ENCODE measurements at places on chromosomes 1 and 21.

- DNase-seq: no peak
These were observed 67.6 kb downstream of the TPR start for GRCh38 chr1:186307445-186307844.

GRCh38 chr1:26225033-26225831, 8.8 kb upstream of the CEP85 start:
- DNase-seq: peak; percentile 22

DNA sequence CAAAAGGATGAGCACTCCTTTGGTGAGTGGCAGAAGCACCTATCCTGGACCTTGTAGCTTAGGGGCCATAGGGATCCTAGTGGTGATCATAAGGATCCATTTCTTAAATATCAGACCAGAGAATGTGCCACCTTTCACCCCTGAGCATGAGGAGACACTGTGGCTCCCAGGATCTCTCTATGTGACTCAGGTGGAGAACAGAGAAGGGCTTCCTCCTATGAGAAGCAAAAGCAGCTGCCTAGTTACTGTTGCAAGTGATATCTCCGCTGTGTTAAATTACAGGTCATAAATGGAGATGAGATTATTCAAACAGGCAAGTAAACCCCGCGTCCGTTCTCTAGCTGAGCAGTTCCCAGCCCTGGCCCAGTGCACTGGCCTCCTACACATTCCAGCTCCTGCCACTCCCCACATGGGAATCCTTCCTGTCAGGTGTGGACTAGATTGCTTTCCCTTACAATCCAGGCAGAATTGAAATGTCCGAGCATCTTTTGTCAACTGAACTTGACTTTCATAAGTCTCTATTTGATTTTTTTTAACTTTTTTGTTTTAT, 26.3 kb downstream of the CLEC20A start:
- DNase-seq: no peak

DNA sequence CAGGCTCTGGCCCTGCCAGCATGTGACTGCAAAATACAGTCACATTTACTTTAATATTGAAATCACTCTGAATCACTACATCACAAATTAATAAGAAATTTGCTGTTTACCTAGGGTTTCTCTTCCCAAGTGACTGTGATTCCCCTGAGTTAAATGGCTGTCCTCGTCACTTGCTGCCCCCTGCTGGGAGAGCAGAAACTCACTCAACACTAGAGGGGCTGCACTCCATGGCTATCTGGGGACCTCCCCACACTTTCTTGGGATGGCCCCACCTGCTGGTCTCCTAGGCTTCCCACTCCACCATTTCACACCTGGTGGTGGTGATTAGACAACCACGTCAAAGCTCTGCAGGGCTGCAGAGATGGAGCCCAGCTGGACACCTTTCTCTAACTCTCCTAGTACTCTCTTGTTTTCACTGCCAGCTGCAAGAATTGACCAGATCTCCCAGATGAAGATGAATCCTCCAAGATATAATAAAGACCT, 63.4 kb downstream of the CD2 start:
- DNase-seq: peak; percentile 41

DNA sequence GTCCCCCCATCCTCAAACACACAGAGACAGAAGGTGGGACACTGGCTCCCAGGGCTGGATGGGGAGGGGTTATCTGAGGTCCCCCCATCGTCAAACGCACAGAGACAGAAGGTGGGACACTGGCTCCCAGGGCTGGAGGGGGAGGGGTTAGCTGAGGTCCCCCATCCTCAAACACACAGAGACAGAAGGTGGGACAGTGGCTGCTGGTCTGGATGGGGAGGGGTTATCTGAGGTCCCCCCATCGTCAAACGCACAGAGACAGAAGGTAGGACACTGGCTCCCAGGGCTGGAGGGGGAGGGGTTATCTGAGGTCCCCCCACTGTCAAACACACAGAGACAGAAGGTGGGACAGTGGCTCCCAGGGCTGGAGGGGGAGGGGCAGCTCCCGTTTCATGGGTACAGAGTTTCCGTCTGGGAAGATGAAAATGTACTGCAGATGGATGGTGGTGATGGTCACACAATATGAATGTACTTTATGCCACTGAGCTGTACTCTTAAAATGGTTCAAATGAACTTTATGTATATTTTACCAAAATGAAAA, 69.2 kb downstream of the SCCPDH start:
- no peak for DNase-seq

DNA sequence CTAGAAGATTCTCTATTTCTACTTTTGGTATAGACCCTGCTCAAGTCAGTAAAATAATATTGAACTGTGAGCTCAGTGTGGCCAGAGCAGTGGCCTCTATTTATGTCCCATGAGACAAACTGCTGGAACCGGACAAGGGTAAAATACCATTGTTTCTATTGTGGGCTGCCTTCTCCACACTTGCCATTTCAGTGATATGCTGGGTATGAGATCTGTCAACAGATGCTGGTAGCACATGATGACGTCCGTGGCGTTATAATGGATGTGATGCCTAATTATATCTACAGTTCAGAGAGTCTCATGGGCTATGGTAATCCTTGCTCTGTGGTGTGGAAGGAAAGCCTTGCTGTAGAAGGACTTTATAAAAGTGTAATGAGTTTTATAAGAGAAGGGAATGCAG, 2.4 kb downstream of the ACTN2 start:
- no peak for DNase-seq

DNA sequence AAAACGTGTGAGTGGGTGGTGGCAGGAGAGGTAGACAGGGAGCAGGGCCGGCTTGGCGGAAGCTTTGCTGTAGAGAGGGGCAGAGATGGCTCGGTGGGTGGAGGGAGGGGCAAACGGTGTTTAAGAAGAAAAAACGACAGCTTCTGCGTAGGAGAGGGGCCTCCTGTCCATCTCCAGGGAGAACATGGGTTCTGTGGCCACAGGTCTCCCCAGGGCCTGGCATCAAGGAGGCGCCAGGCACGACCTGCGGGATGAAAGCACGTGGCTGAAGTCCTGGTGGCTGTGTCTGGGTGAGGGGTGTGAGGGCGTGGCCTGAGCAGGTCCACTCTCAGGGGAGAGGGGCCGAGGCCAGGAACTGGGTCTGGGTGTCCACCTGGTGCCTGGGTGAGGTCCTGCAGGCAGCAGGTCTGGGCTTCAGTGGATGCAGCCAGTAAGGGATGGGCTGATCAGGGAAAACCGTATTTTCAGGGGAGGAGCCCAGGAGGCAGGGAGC, 940 bp upstream of the PRKCZ start:
- no peak for DNase-seq

Measured in cardiac fibroblast (primary cell).